ENCODE measurements at places on chromosomes 6 and 20.

GRCh38 chr6:28737750-28738395 is 185.9 kb downstream of the TRIM27 start:
- DNase-seq: no peak

- no peak for DNase-seq
Measured at GRCh38 chr6:88670369-88670768, 293.0 kb downstream of the RNGTT start.

DNA sequence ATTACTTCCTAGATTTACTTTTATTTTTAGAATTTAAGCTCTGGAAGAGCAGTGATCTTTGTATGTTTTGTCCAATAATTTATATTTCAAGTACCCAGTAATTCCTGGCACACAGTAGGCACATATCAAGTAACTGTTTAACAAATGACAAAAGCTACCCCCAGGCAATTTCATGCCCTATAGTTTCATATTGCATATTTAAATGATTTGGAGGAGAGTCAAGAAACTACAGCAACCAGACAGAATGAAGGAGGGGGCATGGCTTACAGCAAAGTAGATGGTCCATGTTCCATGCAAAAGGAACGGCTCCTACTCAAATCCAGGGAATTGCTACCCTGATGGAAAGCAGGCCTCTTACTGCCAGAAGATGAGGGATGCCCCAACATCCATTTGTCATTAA is 113.5 kb downstream of the ARHGAP18 start:
- no peak for DNase-seq

DNA sequence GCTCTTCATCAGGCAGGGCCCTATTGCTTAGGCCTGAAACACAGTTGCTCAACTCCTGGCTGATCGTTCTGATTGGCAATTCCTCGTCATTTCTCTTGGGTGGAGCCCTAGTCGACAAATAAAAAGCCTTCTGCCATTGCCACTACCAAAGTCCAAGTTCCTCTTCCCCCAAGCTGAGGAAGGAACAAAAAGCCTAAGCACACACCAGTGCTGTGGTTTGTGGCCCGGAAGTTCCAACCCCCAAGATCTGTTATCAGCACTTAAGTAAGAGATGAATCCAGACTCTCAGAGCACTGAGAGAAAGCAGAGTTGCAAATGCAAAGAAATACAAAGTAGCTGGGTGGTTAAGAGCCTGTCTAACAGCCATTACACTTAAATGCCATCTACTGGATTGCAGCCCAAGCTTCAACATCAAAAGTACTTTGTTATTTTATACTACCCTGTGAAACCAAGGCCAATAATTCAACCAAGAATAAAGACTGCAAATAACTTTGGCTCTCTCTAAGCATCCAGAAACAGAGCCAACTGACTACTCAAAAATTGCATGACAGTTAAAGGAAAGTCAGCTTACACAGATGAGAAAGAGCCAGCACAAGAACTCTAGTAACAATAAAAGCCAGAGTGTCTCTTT is 1024.0 kb downstream of the GRIK2 start:
- no peak for DNase-seq

- DNase-seq: no peak
Measured at GRCh38 chr6:149454346-149454848, 30.4 kb downstream of the ZC3H12D start.

- no peak for DNase-seq
Measured at GRCh38 chr6:111520524-111520923, 37.5 kb upstream of the REV3L start.

DNA sequence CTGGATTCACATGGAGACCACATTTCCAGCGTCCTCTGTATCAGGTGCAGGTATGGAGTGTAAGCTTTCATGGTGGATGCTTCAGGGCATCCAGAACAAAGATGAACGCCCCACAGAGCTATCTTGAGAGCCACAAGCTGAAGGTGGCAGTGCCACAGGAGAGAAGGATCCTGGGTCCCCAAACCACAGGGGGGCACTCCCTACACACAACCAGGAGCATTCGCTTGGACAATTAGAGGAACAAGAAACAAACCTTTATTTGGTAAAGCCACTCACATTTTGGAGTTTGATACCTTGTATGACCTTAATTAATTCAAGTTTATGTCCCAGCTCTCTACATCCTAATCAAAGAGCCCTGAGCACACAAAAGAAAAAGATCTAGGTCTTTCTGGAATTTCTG is 406.3 kb downstream of the PREX1 start:
- DNase-seq: no peak

Measured in HEK293T (cell line).